ENCODE measurements at places on chromosomes 16 and 17. TPM values are rescaled to one million over a fixed set of nuclear protein-coding genes. Genes with fewer than 3 reads are reported as not detected.

PRRT2 gene
- total RNA-seq, result 1.6 TPM

ABCA9 gene
- 0.30 TPM for total RNA-seq

TANC2 gene
- total RNA-seq, result 28.3 TPM

SOST gene
- not detected for total RNA-seq

KIF19 gene
- 15.9 TPM for total RNA-seq

DNA sequence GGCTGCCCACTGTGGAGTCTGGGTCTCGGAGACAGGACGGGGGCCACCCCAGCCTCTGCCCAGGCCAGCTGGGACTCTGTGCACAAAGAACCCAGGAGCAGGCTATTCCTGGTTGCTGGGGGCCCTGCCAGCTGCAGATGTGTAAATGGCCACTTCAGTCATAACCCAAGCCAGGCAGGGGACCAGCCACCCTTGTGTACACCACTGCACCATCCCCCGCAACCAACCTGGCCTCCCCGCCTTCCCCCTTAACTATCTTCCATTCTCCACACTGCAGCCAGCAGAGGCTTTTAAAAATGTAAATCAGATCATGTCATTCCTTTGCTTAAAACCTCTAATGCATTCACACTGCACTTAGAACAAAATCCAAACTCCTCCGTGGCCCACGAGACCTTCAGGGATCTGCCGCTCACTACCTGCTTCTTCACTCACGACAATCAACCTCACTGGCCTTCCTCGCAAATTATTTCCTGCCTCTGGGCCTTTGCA is 28.3 kb downstream of the RTN4RL1 start:
- no peak overlapping the region for H3K27ac ChIP-seq
- no peaks in the 10 kb centered on the region for H3K36me3 ChIP-seq

DNA sequence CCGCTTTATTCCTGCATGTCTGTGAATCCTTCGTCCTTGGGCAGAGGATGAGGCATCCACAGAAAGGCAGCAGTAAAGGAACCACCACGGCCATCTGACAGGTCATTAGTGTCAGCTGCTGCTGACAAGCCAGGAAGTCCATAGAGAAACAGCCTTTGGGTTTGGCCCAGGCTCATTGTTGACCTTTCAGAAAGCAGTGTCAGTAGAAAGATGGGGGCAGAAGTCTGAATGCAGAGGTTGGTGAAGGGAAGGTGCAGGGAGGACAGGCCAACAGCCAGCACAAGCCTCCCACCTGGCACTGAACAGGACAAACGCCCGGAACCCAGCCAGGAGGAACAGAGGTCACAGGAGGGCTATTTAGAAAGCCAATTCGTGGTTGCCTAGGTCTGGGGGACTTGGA is 105.8 kb downstream of the VAT1L start:
- no peak for DNase-seq
- no peak overlapping the region for H3K4me3 ChIP-seq
- no peaks in the 10 kb centered on the region for H3K4me1 ChIP-seq
- no peaks in the 10 kb centered on the region for H3K27me3 ChIP-seq
- H3K36me3 ChIP-seq, result no peaks in the 10 kb centered on the region

- H3K4me1 ChIP-seq, result peaks cover 16% of the 10 kb centered on the region
- H3K27ac ChIP-seq, result peak overlapping the region; percentile 92
- no peaks in the 10 kb centered on the region for H3K36me3 ChIP-seq
- no peak for DNase-seq
- H3K4me3 ChIP-seq, result peak overlapping the region; percentile 93
These were observed 684 bp downstream of the ZFP90 start for GRCh38 chr16:68539711-68540239.

GRCh38 chr17:76297436-76297835 is 10.6 kb downstream of the QRICH2 start:
- no peaks in the 10 kb centered on the region for H3K27me3 ChIP-seq
- H3K4me3 ChIP-seq, result no peak overlapping the region
- H3K4me1 ChIP-seq, result peaks cover 4% of the 10 kb centered on the region

- no peak overlapping the region for H3K27ac ChIP-seq
- H3K4me1 ChIP-seq, result peaks cover 100% of the 10 kb centered on the region
- peaks cover 6% of the 10 kb centered on the region for H3K36me3 ChIP-seq
- no peaks in the 10 kb centered on the region for H3K27me3 ChIP-seq
These were observed 23.1 kb downstream of the STAT3 start for GRCh38 chr17:42365136-42365535.

- DNase-seq, result no peak
- H3K4me1 ChIP-seq, result no peaks in the 10 kb centered on the region
- peaks cover 19% of the 10 kb centered on the region for H3K27me3 ChIP-seq
- H3K27ac ChIP-seq, result no peak overlapping the region
These were observed 130.3 kb downstream of the IRF8 start for GRCh38 chr16:86029131-86029741.

DNA sequence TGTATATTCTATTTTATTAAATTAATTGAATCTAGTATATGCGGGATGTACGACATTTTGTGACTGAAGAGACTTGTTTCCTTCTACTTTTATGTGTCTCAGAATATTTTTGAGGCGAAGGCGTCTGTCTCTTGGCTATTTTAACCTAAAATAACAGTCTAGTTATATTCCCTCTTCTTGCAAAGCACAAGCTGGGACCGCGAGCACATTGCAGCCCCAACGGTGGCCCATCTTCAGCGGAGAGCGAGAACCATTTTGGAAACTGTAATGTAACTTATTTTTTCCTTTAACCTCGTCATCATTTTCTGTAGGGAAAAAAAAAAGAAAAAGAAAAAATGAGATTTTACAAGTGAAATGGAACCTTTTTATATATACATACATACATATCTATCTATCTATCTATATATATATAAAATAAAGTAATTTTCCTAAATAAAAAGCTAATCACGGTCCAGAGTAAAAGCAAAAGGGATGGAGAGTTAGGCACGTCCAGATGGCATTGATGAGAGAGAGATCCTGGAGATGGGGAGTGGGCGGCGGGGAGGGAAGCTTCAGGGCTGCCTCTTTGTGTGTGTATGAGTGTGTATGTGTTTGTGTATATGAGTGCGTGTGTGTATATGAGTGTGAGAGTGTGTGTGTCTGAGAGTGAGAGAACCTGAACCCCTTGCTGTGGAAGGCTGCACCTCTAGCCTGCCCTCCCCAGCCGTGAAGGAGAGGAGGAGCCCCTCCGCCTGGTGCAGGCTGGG is 7.5 kb upstream of the ABCC3 start:
- H3K27me3 ChIP-seq, result peaks cover 41% of the 10 kb centered on the region
- DNase-seq, result no peak
- no peak overlapping the region for H3K27ac ChIP-seq
- no peaks in the 10 kb centered on the region for H3K36me3 ChIP-seq
- H3K4me3 ChIP-seq, result no peak overlapping the region

DNA sequence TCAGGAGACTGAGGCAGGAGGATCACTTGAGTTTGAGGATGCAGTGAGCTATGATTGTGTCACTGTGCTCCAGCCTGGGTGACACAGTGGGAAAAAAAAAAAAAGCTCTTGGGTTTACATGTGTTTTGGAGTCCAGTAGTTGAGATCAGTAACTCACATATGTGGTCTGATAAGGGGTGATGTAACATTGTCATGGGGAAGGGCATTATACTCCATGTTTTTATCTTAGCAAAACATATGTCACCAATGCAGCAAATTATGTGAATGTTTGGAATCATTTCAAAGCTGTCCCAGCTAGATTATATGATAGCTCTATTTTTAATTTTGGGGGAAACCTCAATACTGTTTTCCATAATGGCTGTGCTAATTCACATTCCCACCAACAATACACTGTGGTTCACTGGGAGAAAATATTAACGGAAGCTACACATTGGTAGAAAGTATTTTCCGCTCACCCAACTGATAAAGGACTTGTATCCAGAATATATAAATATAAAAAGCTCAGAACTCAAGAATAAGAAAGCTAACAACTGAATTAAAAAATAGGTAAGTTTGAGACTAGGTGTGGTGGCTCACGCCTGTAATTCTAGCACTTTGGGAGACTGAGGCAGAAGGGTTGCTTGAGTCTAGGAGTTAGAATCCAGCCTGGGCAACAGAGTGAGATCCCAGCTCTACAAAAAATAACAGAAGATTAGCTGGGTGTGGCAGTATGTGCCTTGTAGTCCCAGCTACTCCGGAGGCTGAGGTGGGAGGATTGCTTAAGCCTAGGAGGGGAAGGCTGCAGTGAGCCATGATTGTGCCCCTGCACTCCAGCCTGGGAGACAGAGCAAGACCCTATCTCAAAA is 224.1 kb upstream of the TBX2 start:
- H3K27me3 ChIP-seq, result no peaks in the 10 kb centered on the region
- H3K36me3 ChIP-seq, result no peaks in the 10 kb centered on the region
- no peak overlapping the region for H3K4me3 ChIP-seq
- H3K27ac ChIP-seq, result no peak overlapping the region
- H3K4me1 ChIP-seq, result no peaks in the 10 kb centered on the region

- peak overlapping the region; percentile 98 for H3K4me3 ChIP-seq
- peak overlapping the region; percentile 94 for H3K27ac ChIP-seq
These were observed 1.1 kb downstream of the KPNB1 start for GRCh38 chr17:47650525-47651522.

- no peak for DNase-seq
- peaks cover 15% of the 10 kb centered on the region for H3K4me1 ChIP-seq
- no peaks in the 10 kb centered on the region for H3K27me3 ChIP-seq
- no peaks in the 10 kb centered on the region for H3K36me3 ChIP-seq
These were observed 16.8 kb upstream of the MAPK3 start for GRCh38 chr16:30139583-30140481.

DNA sequence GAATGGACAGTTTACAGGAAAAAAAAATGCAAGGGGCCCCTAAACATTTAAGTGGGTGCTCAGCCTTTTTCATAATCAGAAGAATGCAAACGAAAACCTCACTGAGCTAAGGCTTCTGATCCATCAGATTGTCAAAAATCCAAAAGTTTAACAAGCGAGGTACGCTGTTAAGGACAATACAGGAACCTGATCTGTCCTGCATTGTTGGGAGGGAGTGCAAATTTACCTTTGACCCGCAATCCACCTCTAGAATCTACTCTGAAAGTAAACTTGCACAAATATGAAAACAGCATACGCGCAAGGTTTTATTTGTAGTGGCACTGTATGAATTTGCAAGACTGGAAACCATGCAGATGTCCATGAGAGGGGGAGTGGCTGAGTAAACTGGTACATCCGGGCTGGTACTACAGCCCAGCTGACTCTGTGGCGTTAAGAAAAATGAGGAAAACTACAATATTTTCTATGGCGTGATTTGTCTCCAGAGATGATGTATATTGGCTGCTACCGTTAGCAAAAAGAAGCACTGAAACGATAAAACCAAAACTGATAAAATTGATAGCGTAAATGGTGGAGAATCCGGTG is 28.8 kb upstream of the ST6GALNAC1 start:
- peaks cover 30% of the 10 kb centered on the region for H3K4me1 ChIP-seq
- peak overlapping the region; percentile 56 for H3K4me3 ChIP-seq
- H3K36me3 ChIP-seq, result no peaks in the 10 kb centered on the region
- no peaks in the 10 kb centered on the region for H3K27me3 ChIP-seq

- H3K4me1 ChIP-seq, result no peaks in the 10 kb centered on the region
- no peak overlapping the region for H3K27ac ChIP-seq
- no peaks in the 10 kb centered on the region for H3K27me3 ChIP-seq
- no peaks in the 10 kb centered on the region for H3K36me3 ChIP-seq
These were observed 490.5 kb upstream of the ERCC4 start for GRCh38 chr16:13429416-13429815.

- H3K4me1 ChIP-seq, result no peaks in the 10 kb centered on the region
- H3K36me3 ChIP-seq, result no peaks in the 10 kb centered on the region
- H3K4me3 ChIP-seq, result no peak overlapping the region
- H3K27ac ChIP-seq, result no peak overlapping the region
- DNase-seq, result no peak
These were observed 139.1 kb downstream of the CCT6B start for GRCh38 chr17:34822007-34822739.

DNA sequence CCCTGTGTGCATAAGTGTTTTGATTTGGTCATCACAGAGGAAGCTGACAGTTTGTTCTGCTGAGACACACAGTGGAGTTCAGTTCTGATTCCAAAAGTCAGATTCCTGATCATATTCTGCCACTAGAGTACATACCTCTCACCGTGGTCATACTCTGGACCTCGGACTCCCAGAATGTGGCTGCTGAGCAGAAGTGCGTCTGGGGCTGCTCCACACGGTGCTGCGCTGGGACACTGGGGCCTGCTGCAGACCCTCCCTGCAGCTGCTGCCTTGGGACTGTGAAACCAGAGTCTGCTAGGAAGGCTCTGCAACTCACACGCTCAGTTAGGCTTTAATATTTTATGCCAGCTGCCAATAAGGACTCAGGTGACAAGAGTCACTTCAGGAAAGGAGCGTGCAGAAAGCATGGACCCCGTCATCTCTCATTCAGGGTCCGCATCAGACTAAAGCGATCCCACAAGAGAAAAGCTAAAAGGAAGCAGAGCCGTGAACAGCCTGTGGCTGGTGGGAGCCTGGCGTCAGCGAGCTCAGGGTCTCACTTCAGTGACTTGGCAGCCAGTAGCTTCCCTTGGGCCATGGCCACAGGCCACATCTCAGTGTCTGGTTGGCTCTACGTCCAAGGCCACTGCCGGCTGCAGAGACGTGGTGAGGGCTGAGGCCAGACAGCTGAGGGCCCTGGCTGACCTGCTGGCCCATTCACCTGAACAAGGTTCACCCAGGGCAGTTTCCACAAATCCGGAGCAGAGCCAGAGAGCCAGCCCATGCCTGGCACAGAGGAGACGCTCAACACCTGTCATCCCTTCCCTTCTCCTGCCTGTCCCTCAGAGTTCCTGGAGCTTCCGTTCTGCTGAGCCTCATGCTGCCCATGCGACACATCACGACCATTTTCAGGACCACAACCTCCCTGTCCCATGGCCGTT is 24.7 kb upstream of the KIFC3 start:
- no peaks in the 10 kb centered on the region for H3K27me3 ChIP-seq
- no peak overlapping the region for H3K4me3 ChIP-seq
- H3K27ac ChIP-seq, result no peak overlapping the region
- H3K36me3 ChIP-seq, result no peaks in the 10 kb centered on the region

GRCh38 chr16:68100488-68100887 is 15.3 kb downstream of the NFATC3 start:
- H3K27ac ChIP-seq, result no peak overlapping the region
- no peak overlapping the region for H3K4me3 ChIP-seq
- H3K27me3 ChIP-seq, result no peaks in the 10 kb centered on the region
- no peak for DNase-seq

GRCh38 chr17:80691784-80692183 is 147.1 kb downstream of the RPTOR start:
- DNase-seq, result no peak
- no peak overlapping the region for H3K27ac ChIP-seq
- no peaks in the 10 kb centered on the region for H3K27me3 ChIP-seq

DNA sequence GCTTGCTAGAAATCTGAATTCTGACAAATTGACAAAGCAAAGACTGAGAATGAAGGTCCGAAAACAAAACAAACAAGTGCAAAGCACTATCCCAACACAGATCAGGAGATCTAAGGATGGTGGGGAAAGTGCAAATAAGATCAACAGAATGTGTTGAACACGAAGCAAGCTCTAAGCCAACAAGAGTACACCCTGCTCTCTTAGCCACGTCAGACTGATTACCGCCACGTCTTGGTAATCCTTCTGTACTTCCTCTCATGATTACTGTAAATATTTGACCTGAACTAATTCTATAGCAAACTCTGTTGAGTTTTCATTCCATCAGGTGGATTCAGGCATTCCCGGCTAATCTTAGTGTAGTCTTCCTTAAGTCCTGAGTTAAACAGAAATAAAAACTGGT is 34.3 kb upstream of the ERCC4 start:
- no peak overlapping the region for H3K27ac ChIP-seq
- H3K27me3 ChIP-seq, result no peaks in the 10 kb centered on the region
- H3K4me1 ChIP-seq, result no peaks in the 10 kb centered on the region
- H3K36me3 ChIP-seq, result no peaks in the 10 kb centered on the region
